ENCODE measurements at places on chromosomes 4 and X.

DNA sequence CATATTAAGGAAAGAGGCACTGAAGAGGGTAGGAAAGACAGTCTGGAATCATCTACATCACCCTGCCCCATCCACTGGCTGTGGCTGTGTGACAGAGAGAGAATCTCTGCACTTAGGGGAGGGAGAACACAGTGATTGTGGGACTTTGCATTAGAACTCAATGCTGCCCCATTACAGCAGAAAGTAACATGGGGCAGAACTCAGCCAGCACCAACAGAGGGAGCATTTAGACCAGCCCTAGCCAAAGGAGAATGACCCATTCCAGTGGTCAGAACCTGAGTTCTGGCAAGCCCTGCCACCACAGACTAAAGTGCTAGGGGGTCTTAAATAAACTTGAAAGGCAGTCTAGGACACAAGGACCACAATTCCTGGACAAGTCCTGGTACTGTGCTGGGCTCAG, 37.9 kb downstream of the ZNF330 start:
- no peak for DNase-seq

- DNase-seq = peak; percentile 95
Observed at GRCh38 chr4:189940178-189941004, at the start of gene FRG1. TSS of gene FRG1 (plus strand) at chr4:189940872. CDS start at chr4:189941010, 138 bp downstream.

- DNase-seq = no peak
Observed at GRCh38 chr4:1883583-1883982, 12.4 kb downstream of the NSD2 start.

DNA sequence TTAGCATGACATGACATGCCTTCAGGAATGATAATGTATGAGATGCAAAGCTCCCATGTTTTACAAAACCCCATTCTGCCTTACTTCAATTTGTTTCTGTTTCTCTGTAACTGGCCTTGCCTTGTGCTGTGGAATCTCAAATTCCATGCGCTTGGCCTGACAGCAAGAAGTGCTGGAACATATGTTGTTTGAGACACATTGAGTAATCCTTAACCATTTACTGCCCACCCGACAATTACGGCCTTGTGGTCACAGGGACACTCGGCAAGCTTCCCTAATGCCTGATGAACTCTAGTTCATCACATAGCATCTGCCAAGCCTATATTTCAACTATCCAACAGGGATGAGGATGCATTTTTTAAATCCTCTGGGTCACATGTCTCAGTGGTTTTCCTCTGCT, 226.4 kb upstream of the CASK start:
- no peak for DNase-seq

GRCh38 chr4:94665500-94666404, 92.0 kb upstream of the BMPR1B start:
- DNase-seq = no peak

DNA sequence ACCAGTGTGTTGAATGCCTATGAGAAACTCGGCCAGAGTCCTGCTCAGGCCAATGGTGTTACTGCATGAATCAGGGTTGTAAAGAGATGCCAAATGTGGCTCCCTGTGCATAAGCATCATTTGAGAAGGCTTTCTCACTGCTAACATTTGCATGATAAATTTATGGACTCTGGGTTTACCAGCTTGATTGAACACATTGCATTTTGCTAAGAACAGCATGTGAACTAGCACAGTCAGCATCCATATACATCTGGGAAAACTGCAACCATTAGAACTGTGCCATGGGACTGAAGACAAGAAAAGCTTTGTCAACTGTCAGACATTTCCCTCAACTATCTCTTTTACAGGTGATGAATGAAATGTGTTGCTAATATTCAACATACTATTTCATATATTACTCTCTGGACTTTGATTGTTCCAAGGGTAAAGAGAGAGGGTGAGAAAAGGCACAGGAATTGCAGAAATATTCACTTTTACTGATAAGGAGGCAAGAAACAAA, 1427.4 kb upstream of the ADGRL3 start:
- no peak for DNase-seq

- no peak for DNase-seq
Observed at GRCh38 chr4:8898419-8898818, 26.8 kb upstream of the HMX1 start.

DNA sequence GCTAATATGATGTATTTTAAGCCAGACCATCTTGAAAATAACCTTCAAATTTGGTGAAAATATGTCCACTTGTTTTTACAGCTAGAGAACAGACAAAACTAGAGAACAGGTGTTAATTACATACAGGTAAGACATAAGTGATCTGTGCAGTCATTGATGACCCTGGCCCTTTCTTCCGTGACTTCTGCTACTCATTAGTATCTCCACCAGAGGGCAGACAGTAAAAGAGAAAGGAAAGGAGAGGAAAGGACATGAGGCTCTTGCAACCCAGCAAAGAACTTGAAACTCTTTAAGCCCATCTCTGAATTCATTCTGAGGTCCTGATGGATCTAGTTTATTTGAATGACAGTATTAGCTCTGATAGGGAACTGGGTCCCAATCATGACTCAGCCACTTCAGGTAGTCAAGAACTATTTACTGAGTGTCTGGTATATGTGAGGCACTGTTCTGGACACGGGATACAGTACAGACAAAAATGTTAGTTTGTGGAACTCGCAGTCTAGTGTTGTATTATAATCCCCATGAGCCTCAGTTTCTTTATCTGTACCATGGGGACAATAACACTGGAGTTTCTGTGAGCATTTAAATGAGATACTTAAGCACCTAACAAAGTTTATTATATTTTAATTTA, 121.0 kb upstream of the TEX13D start:
- no peak for DNase-seq

GRCh38 chr4:19494961-19495360, 756.7 kb upstream of the SLIT2 start:
- no peak for DNase-seq

DNA sequence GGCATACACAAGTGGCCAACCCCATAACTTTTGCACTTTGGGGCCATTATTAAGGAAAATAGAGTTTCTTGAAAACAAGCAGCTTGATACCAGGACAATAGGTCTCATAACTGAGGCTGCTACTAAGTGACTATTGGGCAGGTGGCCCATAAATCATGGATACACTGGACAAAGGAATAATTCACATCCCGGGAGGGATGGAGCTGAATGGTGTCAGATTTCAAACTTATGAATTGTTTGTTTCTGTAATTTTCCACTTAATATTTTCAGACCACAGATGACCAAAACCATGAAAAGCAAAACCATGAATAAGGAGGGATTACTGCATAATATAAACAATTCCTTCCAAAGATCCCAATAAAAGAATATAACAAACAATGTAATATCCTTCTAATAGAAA, 114.4 kb downstream of the WDFY3 start:
- no peak for DNase-seq

Data from CD4-positive, alpha-beta T cell treated with Interferon gamma for 1 hour (primary cell).